ENCODE measurements at places on chromosomes 1 and 21.

DNA sequence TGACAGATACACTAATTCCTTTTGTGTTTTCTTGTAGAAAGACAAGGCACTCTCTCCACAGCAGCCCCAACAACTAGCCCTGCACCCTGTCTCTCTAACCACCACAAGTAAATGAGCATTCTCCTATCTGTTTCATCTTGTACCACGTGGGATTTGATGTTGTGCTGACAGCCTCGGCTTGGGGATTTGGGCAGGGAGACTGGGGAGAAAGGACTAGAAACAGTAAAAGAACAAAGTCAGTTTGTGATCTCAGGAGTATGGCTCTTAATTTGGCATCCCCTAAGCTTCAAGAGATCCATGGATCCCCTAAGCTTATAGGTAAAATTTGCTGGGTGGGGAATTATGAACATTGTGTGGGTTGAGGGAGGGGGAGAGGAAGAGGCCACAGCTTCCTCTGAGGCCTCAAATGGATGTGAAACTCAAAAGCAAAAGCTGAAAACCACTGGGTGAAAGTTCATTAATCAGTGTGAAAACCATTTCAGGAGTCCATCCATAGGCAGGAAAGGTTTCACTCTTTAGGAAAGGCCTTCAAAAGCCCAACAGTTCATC lies 3.1 kb downstream of the C1orf162 start:
- no peak for DNase-seq

DNA sequence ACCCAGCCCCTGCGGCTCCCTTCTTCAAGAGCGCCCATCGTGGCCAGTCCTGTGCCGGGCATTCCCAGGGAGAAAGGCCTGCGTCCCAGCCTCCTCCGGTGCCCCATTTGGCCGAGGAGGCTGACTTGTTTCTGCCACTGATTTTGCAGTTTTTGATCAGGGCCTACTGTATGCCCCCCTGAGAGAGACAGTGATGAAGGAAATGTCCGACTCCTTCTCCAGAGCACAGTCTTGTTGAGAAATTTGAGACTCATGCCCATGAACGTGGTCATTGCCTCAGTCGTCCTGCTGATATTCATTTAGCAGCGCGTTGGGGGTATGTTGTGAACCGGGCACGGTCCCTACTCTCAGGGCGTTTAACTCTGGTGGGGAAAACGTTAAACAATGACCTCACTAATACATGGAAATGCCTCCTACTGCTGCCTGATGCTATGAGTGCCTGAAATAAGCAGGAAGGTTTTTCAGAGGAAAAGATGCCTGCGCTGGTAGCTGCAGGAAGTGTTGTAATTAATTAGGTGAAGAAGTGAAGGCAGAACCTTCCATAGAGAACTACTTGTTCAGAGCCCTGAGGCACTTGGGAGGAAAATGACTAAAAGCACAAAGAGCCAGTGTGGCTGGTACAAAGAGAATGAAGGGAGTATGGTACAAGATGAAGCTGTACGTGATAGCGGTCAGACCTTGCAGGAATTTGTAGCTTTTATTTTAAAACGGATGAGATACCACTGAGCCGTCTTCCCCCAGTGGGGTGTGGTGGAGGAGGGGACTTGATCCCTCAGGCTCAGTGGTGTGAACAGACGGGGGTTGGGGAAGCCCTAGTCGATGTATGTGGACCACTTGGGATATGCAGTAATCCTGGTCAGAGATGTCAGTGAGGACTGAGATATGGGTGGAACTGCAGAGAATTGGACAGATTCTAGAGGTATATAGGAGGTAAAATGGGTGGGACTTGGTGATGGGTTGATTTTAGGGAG lies 730 bp downstream of the ZCCHC17 start:
- DNase-seq: no peak

GRCh38 chr1:9180111-9180819 lies 51.4 kb upstream of the GPR157 start:
- DNase-seq: no peak

- no peak for DNase-seq
Measured at GRCh38 chr1:185674201-185674600, 60.0 kb upstream of the HMCN1 start.

DNA sequence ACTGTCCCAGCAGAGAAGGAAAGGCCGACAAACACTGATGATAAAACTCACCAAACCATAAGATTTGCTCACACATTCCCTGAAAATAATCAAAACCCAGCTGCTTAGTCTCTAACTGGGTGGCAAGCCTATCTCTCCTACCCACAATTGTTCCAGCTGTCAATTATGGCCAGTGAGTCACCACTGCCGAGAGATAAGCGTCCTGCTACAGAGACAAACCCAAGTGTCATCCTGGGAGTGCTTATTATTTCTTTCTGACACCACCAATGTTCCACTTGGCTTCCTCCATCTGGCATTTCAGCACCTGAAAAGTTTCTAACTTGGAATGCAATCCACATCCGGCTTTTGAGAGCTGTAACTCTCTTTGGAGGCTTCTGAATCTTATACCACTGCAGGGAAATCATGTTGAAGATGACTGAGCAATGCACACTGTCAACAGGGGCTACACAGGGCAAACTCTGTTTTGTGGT lies 51.5 kb upstream of the VAV3 start:
- no peak for DNase-seq
